ENCODE measurements at places on chromosomes 1 and 21.

DNA sequence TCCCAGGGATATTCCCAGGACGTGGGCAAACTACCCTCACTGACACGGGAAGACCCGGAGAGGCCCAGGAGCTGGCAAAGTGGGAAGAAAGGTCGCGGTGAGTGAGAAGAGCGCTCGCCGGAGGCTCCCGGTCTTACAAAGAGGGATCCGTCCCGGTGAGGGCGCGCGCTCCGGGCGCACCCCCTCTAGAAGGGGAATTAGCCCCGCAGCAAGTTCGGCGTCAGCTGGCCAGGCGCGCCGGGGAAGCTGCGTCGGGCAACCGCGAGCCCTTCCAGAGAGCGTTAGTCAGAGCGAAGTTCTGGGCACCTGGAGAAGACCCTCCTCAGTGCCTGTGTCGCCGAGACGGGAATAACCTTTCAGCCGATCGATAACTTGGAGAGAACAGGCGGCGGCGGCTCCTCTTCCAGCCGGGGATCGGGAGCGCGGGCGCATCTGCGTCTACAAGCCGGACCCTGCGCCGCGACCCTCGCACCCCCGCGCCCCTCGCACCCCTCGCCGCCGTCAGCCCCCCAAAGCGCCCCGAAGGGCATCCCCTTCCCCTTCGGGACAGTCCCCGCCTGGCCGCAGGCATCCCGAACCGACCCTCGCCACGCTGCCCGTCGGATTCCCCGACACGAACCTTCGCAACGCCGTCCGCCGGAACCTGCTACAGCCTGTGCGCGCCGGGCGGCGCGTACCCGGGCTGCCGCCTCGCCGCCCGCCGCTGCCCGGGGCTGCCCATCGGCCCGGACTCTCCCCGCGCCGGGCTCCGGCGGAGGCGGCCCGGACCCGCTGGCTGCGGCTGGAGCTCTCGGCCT, 485 bp downstream of the SIPA1L2 start:
- no peak for DNase-seq

- DNase-seq, result no peak
Observed at GRCh38 chr1:60727552-60727951, 354.8 kb upstream of the NFIA start.

DNA sequence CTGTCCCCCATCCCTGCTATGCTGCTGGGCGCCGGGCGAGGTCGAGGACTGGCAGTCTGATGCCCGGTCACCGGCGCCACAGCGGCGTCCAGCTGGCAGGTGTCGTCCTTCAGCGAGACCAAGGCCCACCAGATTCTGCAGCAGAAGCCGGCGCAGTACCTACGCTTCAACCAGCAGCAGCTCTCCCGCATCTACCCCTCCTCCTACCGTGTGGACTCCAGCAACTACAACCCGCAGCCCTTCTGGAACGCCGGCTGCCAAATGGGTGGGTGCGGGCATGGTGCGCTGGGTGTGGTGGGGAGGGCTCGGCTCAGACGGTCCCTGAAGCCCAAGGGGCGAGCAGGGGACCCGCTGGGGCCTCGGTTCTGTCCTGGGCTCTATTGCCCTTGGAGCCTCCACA, 20.7 kb downstream of the PLCH2 start:
- no peak for DNase-seq

DNA sequence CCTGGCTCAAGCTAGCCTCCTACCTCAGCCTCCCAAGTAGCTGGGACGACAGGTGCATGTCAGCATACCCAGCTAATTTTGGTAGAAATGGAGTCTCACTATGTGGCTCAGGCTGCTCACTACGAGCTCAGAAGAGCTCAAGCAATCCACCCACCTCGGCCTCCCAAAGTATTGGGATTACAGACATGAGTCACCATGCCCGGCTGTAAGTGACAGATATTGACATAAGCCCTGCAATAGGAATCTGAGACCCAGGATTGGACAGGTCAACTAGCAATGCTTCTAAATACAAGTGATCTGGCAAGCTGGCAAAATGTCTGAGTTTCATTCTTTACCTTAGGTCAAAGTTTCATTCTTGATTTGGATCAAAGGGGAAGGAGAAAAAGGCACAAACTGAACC, 40.5 kb upstream of the H6PD start:
- no peak for DNase-seq

DNA sequence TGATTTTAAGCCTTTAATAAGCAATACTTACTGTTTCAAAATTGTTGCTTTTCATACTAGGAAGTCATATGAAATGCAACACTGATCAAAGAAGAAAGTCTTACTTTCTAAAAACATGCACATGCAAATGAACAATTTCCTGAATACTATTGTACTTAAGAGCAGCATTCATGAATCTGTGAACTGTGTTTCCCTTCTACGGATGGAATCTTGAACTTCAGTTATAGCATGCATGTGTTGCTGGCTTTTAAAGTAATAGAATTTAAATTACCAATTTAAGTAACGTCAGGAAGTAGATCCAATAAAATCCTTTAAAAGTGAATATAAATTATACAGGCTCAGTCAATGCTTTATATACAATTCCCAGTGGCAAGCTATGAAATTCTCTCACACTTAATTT, 348.9 kb downstream of the KCNT2 start:
- no peak for DNase-seq

DNA sequence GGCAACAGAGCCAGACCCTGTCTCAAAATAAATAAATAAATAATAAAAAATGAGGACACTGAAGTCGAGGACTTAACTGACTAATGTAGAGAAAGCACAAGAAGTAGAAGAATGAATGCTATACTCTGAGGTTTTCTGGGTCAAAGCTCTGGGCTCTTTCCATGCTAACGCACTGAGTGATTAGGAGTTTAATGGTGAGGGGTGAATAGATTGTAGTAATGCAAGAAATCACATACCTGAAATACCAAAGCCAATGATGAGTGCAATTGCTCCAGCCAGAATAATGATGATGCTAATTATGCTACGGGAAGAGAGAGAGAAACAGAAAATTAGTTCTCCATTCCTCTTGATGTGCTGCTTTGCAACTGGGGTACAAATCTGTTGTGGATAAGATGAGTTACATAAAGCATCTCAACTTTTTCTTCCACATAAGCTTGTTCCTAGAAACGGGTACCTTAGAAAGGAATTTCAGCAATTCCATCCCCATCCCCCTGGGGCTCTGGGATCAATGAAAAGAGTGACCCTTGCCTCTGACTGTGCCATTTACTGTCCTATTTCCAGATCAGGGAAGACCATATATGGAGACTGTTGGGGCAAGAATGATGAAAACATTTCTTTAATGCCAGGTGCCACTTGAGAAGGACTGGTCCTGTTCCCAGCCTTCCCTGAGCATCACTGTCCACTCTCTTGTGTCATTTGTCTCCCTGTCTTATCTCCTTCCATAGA, 40.7 kb downstream of the VTCN1 start:
- DNase-seq, result no peak

- DNase-seq, result no peak
Observed at GRCh38 chr1:105632342-105633196, 1423.9 kb upstream of the PRMT6 start.

DNA sequence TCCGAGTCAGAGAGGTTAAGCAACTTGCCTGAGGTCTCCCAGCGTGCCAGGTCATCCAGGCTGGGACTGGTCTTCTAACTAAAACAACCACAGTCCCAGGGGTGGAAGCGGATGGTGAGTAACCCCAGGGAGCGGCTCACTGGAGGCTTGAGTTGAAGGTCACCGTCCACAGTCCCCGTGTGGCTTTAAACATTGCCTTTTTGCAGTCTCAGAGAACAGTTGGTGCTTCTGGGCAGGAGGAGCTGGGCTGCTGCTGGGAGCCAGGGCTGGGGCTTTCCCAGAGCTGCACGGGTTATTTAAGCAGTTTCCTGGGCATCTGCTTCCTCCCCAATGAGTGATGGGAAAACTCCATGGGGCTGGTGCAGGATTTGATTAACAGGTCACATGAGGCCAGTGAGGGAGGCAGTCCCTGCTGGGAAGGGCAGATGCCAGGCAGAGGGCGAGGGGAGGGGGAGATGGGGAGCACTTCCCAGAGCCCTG, 12.3 kb downstream of the ARHGEF10L start:
- no peak for DNase-seq

GRCh38 chr1:147720557-147720956, 39.8 kb downstream of the GJA5 start:
- DNase-seq, result no peak

DNA sequence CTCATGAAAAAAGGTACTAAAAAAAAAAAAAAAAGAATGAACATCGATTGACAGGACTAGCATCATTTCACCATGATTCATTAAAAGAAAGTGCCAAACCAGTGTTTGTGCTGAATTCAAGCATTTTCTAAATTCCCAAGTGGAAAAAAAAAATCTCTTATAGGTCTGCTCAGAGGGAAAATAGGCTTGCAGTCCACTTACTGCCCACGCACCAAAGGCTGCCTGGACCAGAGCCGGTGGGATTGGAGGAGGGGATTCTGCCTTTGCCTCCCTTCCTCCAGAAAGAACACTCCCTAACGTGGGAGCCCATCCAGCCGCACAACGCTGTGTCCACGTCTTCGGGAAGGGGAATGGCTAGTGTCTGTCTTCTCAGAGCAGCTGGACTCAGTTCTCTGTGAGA, 5.5 kb upstream of the TRAPPC10 start:
- no peak for DNase-seq

DNA sequence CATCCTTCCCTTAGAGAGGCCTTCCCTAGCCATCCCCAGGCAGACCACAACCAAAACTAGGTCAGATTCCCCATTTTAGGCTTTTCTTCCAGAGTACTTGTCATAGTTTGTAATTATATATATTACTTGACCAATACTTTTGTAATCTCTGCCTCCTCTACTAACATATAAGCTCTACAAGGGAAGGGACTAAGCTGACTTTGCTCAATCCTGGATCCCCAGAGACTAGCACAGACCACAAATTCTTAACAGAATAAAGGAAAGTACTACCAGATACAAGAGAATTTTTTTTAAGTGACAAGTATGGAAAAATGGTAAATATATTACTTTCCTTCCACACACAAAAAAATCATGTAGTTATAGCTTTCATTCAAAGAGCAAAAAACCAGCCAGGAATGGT, 2.0 kb downstream of the ZMYM6 start:
- DNase-seq, result no peak

DNA sequence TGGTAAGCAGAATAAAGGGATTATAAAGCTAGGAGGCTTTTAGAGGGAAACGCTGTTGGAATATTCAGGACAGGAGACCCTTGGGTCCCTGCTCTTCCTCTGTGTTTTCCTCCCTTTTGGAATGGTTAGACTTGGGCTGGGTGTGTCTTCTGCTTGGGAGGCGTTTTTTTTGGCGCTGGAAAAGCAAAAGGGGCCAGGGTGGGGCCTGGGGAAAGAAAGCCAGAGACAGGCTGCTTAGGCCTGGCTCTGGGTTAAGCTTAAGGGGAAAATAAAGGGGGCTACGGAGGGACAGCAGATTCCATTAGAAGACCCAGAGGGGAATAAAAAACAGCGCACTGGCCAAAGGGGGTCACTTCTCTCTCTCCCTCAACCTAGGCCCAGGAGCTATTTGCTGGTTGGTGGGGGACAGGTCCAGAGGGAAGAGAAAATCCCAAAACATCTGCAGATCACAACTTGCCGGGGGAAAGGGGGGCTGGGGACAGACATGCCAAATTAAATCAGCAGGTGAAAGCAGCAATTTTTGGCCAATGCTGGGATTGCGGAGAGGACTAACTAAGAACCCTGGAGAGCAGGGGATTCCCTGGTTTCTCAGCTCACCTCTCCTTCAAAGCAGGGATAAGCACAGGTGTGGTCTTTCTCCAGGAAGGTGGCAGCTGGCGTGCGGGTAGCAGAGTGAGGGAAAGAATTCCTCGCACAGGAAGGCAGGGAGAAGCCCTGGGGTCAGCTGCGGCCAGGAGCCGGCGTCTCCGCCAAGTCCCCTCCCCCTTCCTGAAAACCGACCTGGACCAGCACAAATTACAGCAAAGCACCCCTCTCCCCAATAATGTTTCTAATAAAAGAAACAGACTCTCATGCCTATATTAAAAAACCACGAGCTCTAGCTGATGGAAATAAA, 82.2 kb upstream of the AK4 start:
- DNase-seq, result no peak

DNA sequence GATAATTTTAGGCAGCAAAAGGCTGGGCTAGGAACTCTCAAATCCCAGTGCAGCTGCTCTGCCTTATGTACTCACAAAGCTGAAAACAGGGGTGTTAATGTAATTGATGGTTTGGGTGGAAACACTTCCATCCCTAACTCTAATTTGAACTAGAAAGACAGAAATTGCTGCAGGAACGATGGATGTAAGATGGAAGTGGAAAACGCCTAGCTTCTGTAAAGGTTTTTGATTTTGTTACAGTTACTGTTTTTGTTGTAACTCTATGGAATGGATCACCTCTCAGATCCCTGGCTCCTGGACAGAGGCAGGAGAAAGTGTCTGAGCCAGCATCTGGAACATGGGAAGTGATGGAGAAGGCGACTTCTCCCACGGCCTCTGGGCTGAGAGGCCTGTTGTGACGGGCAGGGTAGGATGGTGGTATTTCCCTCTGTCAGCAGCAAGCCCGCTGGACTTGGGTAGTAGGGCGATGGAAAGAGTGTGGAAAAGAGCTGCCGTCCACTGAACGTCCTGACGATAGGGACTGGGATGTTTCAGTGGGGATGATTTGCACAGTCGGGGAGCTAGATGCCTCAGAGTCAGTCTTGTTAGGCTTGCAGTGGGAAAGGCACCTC, 1.6 kb downstream of the TRAF5 start:
- no peak for DNase-seq

DNA sequence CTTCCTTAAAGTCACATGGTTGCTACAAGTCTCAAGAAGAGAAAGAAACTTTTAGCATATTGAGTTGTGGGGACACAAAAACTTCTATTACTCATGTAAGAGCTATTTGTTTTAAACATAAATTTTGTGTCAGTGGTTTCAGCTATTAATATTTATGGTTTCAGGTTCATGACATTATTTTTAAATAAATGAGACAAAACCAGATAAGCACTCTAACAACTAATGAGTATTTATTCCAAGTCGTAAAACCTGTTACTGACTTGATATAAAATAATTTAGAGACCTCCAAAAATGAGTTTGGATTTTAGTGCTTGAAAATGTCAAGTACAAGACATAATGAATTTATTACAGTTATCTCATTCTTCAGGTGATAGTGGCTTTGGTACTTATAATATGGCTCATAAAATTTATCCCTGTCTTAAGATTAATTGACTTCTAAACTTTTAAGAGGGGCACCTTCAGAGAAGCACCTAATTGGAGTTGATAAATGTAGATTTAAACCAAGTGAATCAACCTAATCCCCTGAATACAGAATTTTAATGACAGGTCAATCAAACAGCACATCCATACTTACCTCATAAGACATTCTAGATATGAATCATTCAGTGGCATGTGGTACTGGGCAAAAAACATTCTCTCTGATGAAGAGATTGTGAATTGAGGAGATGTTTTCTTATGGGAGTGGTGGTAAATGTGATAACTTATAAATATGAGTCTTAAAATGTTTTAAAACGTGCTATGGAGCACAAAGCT, 167.7 kb upstream of the PTGFR start:
- DNase-seq, result no peak

GRCh38 chr1:212062832-212063438, 27.4 kb downstream of the DTL start:
- DNase-seq, result no peak

- no peak for DNase-seq
Observed at GRCh38 chr1:168164771-168165170, 14.0 kb upstream of the TIPRL start.

- no peak for DNase-seq
Observed at GRCh38 chr1:186828611-186829454, at the start of gene PLA2G4A. Gene PLA2G4A, plus strand, starts transcription at chr1:186828949. Its CDS starts 25,406 bp downstream, at chr1:186854355.

- no peak for DNase-seq
Observed at GRCh38 chr1:111707906-111708305, 31.3 kb downstream of the INKA2 start.

Data from stimulated activated CD8-positive, alpha-beta memory T cell treated with anti-CD3 and anti-CD28 coated beads, Interleukin-7, amount 100 ng/mL, for 24 hours (primary cell).